ENCODE measurements at places on chromosomes 2 and 18.

GRCh38 chr2:157732596-157732995, 103.9 kb upstream of the ACVR1C start:
- no peak for DNase-seq

DNA sequence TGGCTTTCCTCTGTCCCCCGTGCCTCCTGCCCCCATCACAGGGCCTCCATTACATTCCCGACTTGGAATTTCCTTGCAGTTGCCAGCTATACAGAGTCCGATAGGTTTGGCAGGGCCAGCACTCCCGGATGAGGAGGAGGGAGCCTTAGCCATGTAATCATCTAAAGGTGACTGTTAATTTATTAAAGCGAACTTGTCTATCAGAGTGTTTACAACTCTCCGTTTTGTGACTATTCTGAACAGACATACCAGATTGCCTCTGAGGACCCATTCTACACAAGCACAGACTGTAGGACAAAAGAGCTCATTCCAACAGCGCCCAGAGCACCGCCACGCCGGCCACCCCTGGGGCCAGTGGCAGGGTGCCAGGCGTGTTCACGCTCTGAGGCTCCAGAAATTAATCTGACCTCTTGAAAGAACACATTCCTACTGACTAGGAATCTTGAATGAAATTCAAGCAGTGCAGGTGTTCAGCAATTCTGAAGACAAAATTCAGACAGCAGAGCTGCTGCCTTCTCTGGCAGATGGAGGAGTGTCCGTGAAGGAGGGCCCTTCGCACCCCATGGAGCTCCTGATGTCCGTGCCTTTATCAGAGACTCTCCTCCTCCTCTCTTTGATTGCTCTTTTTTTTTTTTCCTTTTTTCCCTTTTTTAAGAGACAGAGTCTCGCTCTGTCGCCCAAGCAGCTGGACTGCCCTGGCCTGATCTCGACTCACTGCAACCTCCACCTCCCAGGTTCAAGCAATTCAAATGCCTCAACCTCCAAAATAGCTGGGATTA, 58.1 kb upstream of the RALBP1 start:
- DNase-seq: no peak

GRCh38 chr2:142190805-142191204, 60.0 kb upstream of the LRP1B start:
- DNase-seq: no peak

DNA sequence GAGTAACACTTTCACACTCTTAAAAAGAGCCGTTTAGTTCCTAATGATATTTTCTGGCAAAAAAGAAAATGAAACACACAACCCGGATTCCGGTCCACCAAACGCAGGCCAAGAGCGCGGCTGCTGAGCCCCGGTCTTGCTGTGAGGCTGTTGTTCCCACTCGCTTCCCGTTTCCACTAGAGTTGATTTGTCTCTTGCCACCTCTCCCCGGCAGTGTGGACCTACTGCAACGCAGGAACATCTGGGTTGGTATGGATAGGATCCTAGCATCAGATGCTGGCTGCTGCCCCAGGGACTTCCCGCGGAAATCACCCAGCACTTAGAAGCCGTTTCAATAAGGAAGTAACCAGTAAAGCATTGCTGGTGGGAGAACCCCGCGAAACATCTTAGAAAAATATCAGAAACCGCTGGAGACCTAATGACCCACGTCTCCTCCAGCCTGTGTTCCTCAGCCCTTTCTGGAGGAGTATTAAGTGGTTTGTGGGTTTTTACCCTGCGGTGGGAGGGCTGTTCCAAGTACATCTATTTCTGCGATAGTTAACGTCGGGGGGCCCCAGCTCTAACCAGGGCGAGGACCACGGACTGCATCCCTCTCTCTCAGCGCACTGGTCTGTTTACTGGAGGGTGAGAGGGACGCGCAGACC, 939 bp downstream of the DOCK10 start:
- peak; percentile 42 for DNase-seq

DNA sequence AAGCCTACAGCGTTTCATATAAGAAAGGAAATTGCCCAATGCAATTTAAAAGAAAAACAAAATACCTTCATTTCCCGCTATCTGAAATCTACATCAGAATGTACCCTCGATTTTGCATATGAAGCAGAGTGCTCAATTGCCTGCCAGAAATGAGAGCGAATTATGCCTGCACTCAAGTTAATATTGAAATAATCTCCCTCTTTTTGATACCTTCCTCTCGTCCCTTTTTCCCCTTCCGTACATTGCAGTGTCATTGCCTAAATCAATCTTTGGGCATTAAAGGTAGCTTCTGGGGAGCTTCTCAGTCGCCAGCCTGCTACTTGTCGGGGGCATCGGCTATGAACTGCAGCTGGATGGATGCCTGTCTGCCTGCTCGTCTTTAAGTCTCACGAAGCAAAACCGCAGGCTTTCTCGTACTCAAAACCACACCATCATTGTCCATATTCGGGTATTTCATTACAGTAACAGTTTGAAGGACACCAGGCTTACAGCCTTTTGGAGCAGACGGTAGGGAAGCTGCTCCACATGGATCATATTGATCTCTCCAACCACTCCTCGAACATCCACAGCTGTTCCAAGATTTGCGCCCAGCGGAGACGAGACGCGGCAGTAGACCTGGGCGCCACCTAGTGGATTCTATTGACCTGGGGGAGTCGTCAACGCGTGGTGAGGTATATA, 64.0 kb upstream of the HNRNPA3 start:
- DNase-seq: peak; percentile 82

Measured in adrenal gland (tissue), 19 donors.